Skin of body (tissue), 3 donors: ENCODE measurements at places on chromosomes 1 and 21. TPM values are rescaled to one million over a fixed set of nuclear protein-coding genes. Genes with fewer than 3 reads are reported as not detected.

RPS27 gene
- total RNA-seq: 2,280 TPM

LEMD1 gene
- total RNA-seq: not detected

TRAF5 gene
- 15.2 TPM for total RNA-seq

EXTL2 gene
- 26.5 TPM for total RNA-seq

GFI1 gene
- total RNA-seq: 1.9 TPM
